ENCODE measurements at places on chromosomes 4 and X.

GRCh38 chrX:80808881-80809411, 731 bp downstream of the BRWD3 start:
- no peak for DNase-seq

- no peak for DNase-seq
Measured at GRCh38 chr4:145881576-145881975, 57.0 kb downstream of the ZNF827 start.

- no peak for DNase-seq
Measured at GRCh38 chr4:87738483-87738882, 60.9 kb upstream of the IBSP start.

GRCh38 chr4:150402871-150403272, 179.1 kb upstream of the MAB21L2 start:
- peak; percentile 1 for DNase-seq

DNA sequence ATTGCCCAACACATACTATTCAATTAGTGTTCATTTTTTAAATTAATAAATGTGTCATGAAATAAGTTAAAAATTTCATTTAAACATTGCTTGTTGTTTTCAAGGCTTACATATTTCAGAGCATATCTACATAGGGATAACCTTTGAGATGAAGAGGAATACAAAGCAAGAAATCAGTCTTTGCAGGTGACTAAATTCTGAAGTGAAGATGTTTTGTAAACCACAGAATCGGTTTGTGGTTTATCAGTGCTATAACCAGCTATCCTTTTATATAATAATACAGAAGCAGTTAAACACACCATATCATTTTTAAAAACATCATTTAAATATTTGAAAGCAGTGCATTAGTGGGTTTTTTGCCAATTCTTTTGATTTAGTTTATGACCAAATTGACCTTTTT, 26.9 kb downstream of the FAM241A start:
- DNase-seq: no peak

GRCh38 chrX:70669120-70669519, 224.5 kb downstream of the DLG3 start:
- DNase-seq: no peak

GRCh38 chrX:140505421-140506337, 810 bp upstream of the SOX3 start:
- DNase-seq: no peak

DNA sequence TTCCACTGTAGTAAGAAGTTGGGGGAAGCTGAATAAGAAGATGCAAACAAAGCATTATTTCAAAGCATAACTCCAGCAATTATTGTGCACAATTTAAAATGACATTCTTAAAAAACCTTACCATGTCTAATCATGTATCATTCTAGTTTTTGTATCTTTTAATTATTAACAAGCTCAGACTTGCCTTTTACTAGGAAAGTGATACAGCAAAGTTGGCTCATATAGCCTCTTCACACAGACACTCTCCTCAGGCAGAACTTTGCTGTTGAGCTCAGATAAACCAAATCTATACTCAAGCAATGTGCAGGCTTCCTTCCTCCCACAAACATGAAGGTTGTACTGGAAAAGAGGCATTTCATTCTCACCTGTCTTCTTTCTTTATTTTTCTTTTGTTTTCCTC, 358.7 kb upstream of the EMCN start:
- no peak for DNase-seq

DNA sequence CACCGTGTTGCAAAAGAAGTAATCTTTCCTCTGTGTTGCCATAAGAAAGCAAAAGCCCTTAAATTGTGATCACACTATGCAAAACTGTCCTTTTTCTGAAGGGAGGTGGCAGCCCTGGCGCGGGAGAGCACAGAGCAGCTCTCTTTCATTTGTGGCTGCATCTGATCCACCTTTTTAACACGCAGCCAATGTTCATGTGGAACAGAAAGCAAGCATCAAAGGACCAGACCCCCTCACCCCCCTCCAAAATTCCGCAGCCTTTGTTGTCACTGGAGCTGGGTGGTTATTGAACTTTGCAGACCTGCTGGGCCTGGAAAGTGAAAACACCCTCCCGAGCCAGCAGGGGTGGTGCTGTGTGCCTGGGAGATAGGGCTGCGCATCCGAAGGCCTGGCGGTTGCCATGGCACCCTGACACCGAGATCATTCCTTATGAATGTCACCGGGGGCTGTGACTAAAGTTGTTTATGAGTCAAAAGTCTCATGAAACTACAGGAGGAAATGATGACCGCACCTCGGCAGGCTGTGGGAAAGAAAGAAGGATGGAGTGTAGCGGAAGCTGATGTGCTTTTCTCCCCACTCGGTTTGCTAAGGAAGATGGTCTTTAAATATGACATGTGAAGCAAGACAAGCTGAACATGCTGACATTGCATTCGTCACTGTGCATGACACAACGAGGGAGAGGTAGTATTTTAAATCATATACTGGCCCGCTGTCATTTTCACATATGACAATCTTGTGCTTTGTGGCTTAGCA, 367.4 kb downstream of the UNC5C start:
- DNase-seq: no peak

GRCh38 chr4:81905971-81906370, 434.3 kb upstream of the RASGEF1B start:
- no peak for DNase-seq

GRCh38 chrX:130848763-130849162, 54.2 kb downstream of the ENOX2 start:
- DNase-seq: no peak

DNA sequence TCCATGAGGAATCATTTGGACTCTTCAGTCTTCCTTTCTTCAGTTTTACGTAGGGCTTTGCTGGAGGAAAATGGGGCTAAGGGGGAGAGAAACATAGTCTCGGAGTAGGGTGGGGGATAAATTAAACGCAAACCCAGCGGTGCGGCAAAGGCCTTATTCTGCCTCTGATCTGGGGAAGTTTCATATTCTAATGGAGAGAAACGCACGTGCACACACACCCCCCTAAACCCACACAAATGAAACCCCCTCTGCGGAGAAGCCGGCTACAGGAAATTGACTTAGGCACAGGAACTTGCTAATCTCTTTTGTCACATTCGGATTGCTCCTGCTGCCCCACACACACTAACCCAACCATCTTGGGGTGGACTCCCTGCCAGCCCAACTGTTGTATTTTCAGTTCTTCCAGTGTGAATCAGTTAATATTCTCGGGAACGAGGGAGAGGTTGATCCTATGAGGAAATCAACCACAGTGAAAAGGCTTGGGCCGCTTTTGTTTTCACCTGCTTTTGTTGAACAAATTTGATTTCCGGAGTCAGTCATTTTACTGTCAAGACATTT, at the start of gene RHOH:
RHOH (plus strand) TSS at position 308 of the 558 bp plus-strand sequence. CDS start 46,356 bp downstream, outside the sequence.
- DNase-seq: peak; percentile 51

DNA sequence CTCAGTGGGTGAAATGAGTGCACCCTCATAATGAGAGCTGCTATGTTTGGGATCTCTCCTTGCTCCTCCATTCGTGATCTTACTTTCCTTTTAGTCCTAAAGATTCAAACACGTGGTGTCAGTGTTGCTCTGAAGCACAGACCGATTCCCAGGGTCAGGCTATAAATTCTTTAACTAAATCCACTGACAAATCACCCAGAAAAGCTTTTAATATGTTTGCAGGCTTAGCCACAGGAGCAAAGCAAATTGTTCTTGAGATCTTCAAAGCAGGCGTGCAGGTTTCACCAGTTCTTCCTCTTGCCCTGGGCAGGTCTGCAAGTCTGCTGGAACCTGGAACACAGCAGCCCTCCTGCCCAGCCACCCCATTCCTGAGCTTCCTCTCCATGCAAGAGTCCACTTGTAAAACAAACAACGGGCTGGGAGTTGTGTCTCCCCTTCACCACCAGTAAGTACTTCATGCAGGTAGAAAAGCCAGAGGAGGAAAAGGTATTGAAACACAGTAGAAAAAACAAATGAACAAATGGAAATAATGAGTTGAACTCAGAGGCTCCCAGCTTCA, 70.1 kb upstream of the ENPP6 start:
- no peak for DNase-seq

DNA sequence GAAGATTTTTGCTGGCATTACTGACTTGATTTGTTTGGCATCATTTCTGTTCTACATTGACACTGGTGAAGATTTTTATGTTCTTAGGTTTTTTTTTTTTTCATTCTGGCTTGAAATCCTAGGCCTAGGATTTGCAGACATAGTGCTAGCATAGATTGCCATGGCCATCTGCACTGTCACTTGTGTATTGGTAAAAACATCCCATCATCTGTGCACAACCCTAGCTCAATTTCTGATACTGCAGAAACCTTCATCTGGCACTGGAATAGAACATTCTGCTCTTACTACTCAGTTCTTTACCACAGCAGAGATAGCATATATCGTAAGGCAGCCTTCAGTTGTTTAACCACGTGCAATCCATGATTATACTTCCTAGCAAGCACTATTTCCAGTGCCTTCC, 111.5 kb upstream of the IL15 start:
- DNase-seq: no peak

GRCh38 chr4:92257931-92258857, 45.6 kb upstream of the GRID2 start:
- no peak for DNase-seq

GRCh38 chr4:75817901-75818300, 84.4 kb downstream of the PPEF2 start:
- DNase-seq: no peak

DNA sequence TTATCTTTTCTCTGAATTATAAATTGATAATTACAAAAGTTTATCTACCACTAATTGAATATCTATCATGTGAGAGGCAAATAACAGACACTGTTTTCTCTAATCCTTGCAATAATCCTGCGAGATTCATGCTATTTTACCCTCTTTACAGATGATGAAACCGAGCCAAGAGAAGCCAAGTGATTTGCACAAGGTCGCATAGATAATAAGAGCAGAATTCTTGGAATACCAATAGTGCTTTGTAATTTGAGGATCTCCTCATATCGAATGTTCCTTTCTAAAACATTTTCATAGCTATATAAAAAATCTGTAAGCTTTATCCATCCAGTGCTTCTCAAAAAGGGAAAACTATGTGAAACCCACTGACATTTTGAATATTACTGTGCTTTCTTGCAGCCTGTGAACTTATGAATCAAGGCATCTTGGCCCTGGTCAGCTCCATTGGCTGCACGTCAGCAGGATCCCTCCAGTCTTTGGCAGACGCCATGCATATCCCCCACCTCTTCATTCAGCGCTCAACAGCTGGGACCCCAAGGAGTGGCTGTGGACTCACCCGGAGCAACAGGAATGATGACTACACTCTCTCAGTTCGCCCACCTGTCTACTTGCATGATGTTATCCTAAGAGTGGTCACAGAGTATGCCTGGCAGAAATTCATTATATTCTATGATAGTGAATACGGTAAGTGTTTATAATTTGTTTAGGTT, 743.8 kb upstream of the ATOH1 start:
- DNase-seq: no peak

GRCh38 chrX:45518552-45518951, 317.9 kb upstream of the DIPK2B start:
- DNase-seq: no peak

DNA sequence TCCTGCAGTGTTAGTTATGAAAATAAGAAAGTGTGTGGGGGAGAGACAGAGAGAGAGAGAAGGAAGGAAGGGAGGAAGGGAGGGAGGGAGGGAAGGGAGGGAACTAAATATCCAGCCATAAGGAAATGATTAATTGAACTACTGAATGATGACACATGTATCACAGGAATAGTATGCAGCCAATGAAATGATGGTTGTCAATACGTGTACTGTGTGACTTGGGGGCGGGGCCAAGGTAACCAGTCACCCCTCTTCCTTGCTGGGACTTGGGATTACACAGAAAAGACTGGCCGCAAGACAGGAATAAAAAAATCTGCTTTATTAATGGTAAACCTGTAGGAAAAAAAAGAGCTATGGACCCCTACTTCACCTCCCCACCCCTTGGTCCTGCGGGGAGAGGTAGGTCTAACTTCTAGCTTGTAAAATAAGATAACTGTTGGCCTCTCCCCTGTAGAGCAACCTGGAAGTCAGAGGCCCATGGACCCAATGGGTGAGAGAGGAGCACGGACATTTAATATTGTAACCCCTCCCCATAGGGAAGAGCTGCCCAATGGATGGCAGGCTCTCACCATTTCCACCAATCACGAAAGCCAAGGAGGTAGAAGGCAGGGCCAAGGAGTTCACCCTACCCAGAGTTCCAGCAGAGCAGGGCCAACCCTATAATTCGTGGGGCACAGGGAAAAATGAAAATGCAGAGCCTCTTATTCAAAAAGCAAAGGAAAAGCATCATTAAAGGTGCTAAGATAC, 7.4 kb downstream of the PPP2R2C start:
- DNase-seq: no peak

- DNase-seq: no peak
Measured at GRCh38 chrX:39877905-39878304, 219.9 kb downstream of the BCOR start.

DNA sequence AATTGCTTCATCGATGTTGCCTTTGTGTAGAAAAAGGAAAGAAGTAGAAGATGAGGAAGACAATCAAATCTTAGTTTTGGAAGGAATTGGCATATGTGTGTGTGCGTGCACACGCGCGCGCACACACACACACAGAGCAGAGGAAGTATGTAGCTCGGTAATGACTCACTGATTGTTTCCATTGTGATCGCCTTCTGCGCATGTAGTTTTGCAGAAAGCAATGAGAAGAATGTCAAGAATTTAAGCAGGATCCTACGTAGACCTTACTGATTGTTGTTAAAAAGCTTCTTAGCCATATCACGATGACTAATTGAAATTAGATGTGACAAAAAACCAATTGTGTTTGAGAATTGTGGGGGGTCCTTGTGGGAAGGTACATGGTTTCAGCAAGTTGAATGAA, 12.8 kb upstream of the LIMCH1 start:
- no peak for DNase-seq

DNA sequence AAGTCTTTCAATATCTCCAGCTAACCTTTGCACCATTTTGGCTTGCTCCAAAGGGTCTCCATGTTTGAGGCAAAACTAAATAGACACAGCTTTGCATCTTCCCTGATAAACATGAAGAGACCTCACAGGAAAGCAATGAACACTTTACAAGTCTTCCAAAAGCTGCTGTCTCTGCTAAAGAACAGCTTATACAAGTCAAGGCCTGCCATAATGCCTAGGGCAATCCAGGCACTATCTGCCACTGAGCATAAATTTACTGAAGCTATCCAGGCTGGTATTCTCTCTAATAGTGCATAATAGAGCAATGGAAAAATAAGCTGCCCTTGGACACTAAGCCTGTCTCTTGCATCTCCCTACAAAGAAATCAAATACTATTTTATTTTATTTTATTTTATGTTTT, 60.1 kb upstream of the S100G start:
- no peak for DNase-seq

DNA sequence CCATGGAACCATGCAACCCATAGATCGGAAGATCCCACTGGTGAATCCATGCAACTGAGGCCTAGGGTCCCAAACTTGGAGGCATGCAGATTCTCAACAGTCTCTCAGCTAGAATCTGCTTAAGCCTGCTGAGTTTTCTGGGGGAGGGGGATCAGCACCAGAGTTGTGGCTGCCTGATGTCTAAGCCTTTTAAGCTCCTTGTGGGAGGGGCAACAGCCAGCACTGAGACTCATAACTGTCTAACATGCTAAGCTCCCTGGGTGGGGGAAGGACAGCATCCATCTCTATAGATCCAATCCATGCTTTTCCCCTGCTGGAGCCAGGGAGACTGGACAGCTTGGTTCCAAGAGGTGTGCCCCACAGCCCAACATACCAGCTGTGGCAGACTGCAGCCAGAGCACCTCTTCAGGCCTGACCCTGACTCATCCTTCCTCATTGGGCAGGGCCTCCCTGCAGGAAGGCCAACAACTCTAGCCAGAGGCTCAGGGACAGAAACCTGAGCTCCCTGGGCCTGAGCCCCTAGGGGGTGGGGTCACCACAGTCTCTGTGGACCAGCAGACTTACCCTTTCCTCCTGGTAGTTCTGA, 300.1 kb upstream of the SLC7A11 start:
- no peak for DNase-seq
